NCI-H2081 treated with DMSO at 0.1 percent for 48 hours (cell line): ENCODE measurements at places on chromosomes 7 and 10.

GRCh38 chr10:126147866-126148587, 240.2 kb downstream of the ADAM12 start:
- DNase-seq: no peak

DNA sequence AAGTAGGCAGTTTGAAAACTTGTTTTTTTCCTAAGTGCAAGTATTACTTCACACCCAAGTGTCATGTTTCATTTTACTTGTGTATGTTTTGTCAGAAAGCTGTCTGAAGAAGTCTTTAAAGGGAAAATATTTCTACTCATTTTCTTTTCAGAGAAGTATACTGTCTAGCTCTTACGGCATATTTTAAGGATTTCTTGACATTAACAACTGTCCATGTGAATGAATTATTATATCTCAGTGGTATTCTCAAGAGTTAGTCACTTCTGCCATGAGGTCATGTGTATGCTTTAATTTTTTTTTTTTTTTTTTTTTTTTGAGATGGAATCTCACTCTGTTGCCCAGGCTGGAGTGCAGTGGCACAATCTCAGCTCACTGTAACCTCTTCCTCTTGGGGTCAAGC, 229.5 kb downstream of the BICC1 start:
- no peak for DNase-seq

DNA sequence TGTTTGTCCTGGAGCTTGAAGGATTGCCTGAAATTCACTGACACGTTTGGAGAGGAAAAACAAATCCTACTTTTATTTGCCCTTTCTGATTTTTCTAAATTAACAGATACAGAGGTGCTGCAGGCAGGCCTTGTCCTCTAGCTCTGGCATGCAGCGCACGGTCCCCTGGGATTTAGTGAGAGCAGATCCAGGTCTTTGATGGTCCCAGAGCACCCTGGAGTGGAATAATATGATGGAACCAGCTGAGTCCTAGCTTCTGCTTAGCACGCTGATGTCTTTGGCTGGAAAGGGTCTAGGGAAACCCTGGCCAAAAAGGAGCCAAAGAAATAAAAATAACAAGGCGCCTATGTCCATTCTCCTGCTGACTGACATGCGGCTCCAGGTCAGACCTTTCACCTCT, 40.5 kb downstream of the C10orf120 start:
- no peak for DNase-seq

DNA sequence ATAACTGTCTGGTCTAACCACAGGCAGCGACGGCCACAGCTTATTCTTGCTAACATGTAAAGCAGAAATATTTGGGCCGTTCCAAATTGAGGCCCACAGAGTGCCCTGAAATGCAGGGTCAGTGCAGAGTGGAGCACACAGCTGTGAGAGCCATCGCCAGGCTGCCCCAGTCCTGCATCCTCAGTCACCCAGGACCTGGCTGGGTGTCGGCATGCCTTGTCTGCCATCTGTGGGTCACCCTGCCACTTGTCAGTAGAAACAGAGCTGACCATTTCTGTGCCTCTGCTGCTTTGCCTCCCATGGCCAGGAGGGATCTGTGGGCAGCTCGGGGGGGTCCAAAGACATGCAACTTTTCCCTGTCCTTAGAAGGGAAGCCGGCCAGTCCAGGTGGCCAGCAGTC, 57.3 kb upstream of the BTBD16 start:
- DNase-seq: no peak

GRCh38 chr7:100211342-100211780, 8.4 kb upstream of the PVRIG start:
- DNase-seq: no peak

DNA sequence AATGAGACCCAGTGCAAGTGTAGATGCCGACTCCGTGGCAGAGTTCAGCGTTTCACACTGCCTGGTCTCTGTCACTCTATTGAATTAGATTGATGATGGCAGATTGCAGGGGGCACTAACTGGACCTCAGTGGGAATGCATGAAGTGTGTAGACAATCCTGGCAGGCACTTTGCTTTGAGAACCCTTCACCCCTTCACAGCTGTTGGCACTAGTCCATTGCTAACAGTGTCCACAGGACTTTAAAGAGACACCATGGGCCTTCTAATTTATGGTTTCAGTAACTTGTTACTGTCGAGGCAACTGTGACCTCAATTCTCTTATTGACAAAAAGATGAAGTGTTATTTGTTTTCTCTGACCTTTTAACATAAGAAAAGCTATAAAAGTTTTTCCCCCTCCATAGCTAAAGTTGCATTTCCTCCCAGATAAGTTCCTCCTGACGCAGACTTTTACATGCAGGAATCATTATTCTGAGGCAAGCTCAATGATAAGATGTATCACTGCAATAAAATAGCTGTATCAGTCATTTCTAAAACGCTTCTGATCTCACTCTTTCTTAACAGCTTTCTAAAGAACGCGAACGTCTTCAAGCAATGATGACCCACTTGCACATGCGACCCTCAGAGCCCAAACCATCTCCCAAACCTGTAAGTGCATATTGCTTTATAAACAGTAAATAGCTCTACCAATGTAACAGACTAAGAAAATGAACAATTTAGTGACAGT, 238.9 kb downstream of the FOXP2 start:
- DNase-seq: no peak

DNA sequence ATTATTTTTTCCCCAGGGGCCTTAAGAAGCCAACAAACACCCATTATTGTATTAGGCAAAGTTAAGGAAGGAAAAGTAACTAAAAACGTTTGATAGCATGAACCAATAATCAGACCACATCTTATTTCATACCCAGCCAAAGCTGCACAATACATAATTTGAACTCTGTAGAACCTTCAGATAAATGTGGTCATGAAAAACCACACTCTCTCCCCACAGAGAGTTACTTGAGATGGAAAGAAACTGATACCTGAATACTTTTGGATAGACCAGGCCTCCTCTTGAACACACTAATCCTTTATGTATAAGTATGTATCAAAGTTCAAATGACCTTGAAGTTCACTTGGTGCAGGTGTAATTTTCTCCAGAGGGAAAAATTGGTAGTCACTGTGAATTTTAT, 146.6 kb upstream of the FAM13C start:
- no peak for DNase-seq

DNA sequence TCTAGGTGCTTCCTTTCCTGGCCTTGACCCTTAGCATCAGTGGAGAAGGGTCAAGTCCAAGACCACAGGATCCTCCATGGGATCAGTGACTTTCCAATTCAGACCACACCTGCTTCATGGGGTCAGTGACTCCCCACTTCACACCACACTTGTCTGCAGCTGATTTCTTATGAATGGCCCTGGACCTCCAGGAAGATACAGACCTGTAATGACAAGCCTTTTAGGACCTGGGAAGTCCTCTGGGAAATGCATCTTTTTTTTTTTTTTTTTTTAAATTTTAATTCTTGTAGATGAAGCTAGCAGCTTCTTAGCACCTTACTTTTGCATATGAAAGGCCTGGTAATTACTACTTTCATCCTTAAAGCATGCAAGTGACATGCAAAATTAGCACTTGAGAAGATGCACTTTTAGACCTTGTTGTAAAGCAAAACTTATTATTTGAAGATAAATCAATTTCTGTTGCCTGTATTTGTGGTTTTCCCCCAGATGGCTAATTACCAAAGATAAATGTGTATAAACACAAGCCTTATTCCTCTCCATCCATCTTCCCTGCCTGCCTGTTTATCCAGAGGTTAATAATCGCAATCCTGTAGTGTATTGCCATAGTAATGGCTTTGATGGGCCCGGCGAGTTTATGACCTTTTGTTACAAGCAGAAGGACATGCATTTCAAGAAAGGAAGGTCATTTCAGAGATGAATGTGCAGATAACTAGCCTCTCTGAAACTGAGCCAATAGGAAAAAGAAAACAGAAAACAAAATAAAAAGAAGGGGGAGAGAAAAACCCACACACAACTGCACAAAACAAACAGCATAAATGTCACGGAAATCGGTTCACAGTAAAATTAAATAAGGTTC, 1018.7 kb downstream of the TYW1 start:
- DNase-seq: no peak

DNA sequence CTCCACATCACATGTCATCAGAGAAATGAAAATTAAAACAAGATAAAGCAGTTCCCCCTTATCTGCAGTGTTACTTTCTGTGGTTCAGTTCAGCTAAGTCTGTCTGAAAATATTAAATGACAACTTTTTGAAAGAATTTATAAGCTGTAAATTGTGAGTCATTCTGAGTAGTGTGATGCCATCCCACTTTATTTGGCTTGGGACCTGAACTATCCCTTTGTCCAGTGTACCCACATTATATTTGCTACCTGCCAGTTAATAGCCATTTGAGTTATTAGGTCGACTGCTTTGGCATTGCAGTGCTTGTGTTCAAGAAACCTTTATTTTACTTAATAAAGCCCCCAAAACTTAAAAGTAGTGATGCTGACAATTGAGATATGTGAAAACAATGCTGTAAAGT, 804.2 kb downstream of the ANKRD7 start:
- DNase-seq: no peak

GRCh38 chr7:50214126-50214670, 90.3 kb upstream of the IKZF1 start:
- no peak for DNase-seq

DNA sequence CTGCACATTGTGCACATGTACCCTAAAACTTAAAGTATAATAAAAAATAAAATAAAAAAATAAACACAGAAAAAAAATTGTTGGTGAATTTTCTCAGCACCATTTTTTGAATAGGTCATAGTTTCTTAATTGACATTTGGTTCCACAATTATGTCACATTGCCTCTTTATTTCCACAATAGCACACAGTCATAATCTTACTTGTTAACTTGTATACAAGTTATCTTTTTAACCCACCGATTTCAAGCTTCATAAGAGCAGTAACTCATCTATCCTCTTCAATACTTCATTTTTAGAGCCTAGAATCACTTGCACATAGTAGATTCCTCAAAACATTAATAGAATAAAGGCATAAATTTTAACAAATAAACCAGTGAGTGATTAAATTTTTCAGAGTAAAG, 1425.1 kb upstream of the LRRTM3 start:
- DNase-seq: no peak

- no peak for DNase-seq
These were observed 139.0 kb downstream of the ELFN1 start for GRCh38 chr7:1809070-1809469.

- no peak for DNase-seq
These were observed 9.6 kb upstream of the MRPS24 start for GRCh38 chr7:43878867-43879266.

GRCh38 chr7:97022491-97023306, 1.9 kb downstream of the DLX5 start:
- no peak for DNase-seq

- DNase-seq: no peak
These were observed 47.0 kb upstream of the MPP7 start for GRCh38 chr10:28349892-28350291.

GRCh38 chr7:33837356-33837851, 67.9 kb upstream of the BMPER start:
- no peak for DNase-seq

DNA sequence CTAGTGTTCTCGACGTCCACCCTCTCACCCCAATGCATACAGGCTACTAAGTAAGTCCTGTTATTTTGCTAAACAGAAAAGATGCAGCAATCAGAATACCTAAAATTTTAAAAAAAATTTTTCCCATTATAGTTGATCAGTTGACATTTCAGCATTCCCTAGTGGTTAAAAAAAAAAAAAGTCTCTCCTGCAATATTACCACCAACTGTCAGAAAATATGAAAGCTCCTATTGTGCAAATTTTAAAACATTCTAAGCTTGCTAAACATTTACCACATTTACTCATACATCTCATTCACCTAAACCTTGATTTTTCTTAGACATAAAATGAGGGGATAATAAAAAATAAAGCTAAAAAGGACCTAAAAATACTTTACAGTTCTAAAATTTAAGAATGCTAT, 165.6 kb downstream of the AVL9 start:
- DNase-seq: no peak

- DNase-seq: no peak
These were observed 2.6 kb downstream of the HYCC1 start for GRCh38 chr7:23011222-23011924.

DNA sequence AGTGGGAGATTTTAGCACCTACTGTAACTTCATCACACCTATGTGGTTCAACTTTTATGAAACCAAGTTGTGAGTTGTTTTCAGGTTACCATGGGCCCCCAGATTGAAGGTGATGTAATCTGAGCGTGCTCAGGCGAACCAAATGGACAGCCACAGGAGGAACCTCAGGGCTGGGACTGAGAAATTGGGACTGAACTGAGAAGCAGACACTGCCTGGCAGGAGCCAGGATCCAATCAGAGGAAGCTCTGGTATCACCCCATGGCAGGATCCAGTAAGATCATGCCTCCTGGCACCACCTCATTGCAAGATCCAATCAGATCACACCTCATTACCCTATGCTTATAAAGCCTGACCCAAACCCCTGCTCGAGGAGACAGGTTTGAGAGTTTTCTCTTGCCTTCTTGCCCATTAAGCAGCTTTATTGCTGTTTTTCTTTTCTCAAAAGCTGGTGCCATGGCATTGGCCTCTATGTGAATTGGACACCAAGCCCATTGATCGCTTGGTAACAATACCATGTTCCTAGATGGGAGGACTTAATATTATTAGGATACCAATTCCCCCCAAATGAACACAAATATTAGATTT, 43.2 kb upstream of the GDF10 start:
- no peak for DNase-seq

GRCh38 chr7:47454069-47454973, 127.6 kb downstream of the TNS3 start:
- peak; percentile 57 for DNase-seq

- no peak for DNase-seq
These were observed 130.1 kb upstream of the MDFIC start for GRCh38 chr7:114791771-114792170.

DNA sequence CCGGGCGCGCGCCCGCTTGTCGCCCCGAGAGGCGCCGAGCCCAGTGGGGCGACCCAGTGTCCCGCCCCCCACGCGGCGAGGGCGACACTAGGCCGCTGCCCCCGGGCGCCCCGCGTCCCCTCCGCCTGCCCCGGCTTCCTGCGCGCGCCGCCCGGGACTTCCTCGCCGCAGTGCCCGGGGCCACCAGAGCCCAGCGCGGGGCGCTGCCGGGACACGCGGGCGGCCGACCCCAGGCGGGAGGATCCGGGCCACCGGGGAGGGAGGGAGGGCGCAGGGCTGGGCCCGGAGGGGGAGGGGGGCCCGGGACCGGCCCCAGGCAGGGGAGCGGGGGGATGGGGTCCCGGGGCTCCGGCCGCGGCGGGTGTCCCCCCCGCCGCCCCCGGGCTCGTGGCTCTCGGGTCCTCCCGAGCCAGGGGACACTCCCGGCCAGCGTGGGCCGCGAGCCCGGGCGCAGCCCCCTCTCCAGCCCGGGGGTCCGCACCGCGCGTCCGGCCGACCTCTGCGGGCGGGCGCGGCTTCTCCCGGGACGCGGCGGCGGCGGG, 435 bp upstream of the PWWP2B start:
- no peak for DNase-seq

- no peak for DNase-seq
These were observed 867.2 kb downstream of the CCSER2 start for GRCh38 chr10:85195596-85195995.

GRCh38 chr7:107528461-107528860, 35.3 kb downstream of the COG5 start:
- no peak for DNase-seq

DNA sequence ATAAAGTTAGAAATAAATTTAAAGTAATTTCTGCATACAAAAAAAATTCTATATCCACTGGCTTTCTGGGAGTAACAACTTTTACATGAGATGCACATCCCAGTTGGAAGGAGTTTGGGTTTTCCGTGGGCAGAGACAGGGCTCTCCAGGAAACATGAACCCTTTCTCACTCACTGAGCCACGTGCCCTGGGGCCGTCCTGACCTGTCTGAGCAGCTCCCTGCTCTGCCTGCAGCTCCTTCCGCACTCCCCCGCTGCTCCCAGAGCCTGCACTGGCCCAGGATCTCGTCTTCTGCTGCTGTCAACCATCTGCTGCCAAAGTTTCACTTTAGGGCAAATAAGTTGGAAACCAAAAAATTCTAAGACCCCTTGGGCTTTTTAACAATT, 169.1 kb downstream of the DIP2C start:
- DNase-seq: no peak
